H4 (cell line): ENCODE measurements at places on chromosomes 5 and 9.

DNA sequence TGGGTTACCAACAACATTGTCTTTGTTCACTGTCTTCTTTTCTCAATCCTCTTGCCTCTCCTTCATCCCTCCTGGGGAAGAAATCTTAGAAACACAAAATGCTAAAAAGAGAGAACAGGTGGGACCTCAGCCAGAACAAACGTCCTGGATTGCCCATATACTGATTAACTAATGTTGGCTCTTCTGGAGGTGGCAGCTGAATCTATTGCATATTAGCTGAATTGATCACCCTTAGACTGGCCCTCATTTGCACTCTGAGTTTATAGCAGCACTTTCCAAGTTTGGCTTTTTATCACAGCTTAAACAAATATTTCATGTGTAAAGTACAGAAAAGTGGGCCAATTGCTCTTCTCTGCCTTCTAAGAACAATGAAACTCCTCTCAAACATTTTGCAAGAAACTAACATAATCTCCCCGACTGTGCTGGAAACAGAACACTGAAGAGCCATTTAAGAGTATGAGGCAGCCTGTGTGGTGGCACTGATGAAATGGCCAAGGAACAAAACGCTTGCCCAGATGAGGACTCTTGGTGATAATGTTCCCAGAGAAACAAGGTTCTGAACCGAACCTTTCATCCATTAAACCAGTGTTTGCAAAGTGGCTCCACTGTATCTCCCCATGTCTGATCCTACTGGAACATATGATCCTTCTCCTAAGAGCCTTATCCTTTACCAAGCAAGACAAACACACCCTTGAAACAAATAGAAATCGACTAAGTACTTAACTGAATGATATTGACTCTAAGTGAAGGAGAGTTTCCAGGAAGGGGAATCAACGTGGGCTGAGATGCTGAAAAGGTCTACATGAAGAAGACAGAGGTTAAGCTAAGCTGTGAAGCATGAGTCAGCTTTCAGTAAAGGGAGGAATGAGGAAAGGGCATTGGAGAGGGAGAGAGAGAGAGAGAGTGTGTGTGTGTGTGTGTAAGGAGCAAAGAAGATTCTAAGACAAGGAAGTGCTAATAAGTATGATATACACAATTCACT is 83.2 kb upstream of the LIFR start:
- DNase-seq: peak; percentile 44

GRCh38 chr5:24226479-24226878 is 418.3 kb downstream of the CDH10 start:
- DNase-seq: no peak

DNA sequence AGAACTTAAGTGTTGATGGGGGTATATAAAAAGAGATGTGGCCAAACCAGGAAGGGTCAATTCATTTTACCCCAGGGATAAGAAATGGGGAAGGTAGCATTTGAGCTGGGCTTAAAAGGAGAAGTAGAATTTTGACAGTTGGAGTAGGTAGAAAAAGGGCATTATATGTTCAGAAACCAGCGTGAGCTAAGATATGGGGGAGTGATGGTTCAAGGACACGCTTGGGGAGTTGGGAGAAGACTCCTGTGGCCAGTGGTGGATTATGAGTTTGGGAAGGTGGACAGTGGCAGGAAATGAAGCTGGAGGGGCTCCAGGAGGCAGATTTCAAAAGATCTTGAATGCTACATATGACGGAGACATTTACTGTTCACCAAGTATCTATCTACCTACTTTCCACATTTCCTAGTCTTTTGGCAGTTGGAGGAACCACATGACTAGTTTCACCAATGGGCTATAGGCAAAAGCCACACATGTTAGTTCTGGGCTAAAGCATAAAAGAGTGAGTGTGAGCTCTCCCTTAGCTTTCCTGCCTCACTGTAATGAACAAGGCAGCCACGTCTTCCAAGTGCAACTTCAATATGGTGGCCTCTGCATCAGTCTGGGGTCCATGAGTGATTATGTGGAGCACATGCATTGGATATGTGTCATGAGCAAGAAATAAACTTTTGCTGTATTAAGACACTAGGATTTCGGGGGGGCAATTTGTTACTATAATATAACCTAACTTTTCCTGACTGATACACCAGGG is 15.7 kb upstream of the GSN start:
- DNase-seq: no peak

DNA sequence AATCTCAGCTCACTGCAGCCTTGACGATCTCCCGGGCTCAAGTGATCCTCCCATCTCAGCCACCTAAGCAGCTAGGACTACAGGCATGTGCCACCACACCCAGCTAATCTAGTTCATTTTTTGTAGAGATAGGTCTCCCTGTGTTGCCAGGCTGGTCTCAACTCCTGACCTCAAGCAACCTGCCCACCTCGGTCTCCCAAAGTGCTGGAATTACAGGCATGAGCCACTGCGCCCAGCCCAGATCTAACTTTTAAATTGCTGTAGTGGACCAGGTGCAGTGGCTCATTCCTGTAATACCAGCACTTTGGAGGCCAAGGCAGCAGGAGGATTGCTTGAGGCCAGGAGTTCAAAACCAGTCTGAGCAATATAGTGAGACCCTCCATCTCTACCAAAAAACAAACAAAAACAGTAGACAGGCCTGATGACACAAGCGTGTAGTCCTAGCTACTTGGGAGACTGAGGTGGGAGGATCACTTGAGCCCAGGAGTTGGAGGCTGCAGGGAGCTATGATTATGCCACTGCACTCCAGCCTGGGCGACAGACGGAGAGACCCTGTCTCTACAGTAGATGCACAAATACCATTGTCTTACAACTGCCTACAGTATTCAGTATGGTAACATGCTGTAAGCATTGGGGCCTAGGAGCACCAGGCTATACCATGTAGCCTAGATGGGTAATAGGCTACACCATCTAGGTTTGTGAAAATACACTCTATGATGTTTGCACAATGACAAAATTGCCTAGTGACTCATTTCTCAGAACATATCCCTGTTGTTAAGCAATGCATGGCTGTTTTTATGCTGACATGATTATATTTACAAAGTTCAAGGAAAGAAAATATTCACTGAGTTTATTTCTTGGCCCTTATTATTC is 1.5 kb upstream of the SIT1 start:
- DNase-seq: no peak

DNA sequence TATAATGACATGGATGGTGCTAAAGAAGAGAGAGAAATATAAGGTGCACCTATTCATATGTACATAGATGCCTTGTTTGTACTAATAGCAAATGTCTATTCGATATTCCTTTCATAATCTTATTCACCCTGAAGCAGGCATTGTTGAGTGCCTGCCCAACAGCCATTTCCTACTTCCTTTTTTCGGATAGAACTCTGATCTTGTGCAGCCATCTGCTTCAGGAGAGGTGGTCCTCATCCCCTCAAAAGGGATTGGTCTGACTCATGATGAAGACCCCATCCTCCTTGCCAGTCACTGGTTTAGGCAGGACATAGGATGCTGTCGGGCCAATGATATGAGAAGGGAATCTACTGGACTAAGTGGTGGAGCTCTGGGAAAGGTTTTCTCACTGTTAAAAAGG is 8.4 kb upstream of the RANBP3L start:
- no peak for DNase-seq
